CD4-positive, alpha-beta memory T cell (primary cell): ENCODE measurements at places on chromosomes 2 and 18. TPM values are rescaled to one million over a fixed set of nuclear protein-coding genes. Genes with fewer than 3 reads are reported as not detected.

- no peak for DNase-seq
Observed at GRCh38 chr2:54573537-54573919, 117.4 kb downstream of the SPTBN1 start.

DNA sequence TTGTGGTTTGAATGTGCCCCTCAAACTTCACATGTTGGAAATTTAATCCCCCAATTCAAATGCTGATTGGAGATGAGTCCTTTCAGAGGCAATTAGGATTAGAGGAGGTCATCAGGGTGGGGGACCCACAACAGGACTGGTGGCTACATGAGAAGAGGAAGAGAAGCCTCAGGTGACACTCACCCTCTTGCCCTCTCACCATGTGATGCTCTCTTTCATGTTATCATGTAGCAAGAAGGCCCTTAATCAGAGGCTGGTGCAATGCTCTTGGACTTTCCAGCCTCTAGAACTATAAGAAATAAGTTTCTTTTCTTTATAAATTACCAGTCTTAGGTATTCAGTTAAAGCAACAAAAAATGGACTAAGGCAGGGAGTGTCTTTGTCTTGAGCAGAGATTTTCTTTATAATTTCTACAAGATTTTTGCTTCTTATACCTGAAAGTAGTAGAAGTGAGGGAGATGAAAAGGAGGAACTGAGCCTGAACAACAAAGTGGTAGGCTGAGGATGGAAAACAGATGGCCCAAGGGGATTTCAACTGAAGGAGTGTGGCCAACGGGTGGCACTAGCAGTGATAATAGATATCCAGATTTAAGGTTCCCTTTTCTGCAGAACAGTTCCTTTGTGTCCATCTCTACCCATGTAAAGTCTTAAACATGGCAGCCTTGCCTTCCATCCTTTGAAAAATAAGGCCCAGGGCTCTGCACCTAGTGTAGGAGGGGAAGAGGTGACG lies 49.2 kb upstream of the TGIF1 start:
- no peak for DNase-seq

- DNase-seq, result no peak
Observed at GRCh38 chr2:159052157-159052601, 83.7 kb downstream of the TANC1 start.

DNA sequence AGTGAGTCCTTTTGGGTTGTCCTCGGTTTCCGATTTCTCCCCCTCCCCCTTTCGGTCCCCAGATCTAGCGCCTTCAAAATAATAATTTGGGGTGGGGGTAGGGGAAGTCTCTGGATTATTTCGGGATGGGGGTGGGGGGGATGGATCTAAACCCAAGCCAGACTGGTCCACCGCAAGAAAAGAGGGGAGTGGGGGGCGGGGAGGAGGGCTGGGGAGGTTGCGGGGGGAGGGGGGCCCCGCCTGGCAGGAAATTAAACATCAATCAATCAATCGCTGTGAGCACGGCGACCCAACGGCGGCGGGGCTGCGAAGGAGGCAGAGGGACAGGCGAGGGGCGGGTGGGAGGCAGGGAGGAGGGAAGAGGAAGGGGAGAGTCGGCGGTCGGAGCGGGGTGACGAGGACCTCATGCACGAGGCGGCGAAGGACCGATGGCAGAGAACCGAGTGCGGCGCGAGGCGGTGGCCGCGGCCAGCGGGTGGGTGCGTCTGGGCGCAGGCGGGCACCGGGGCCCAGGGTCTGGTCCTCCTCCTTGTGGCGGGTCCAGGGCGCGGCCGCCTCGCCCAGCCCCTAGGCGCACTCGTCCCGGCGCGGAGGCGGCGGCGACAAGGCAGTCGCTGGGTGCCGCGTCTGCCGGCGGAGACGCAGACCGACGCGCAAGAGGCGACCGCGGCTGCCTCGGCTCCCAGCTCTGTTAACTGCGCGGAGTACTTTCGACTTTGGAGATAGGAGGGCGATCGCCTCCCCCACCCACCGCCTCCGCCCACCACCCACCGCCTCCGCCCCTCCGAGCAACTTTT lies 468 bp upstream of the SATB2 start:
- no peak for DNase-seq

GRCh38 chr2:100137866-100138570 lies 4.4 kb downstream of the AFF3 start:
- DNase-seq, result no peak

GRCh38 chr18:49444581-49444980 lies 15.9 kb downstream of the DYM start:
- DNase-seq, result no peak

The MOB1A gene
- total RNA-seq, result 135 TPM

The CCDC68 gene
- total RNA-seq, result 0.33 TPM

The CHRNG gene
- total RNA-seq, result not detected

The IL36A gene
- not detected for total RNA-seq
